ENCODE measurements at places on chromosomes 6 and 20. TPM values are rescaled to one million over a fixed set of nuclear protein-coding genes. Genes with fewer than 3 reads are reported as not detected.
A peak's percentile ranks its signal among the peaks of the same experiment; 100 is the strongest.

Gene PSORS1C1
- 0.10 TPM for polyA plus RNA-seq

Gene HLA-DMA
- 14.7 TPM for polyA plus RNA-seq

Gene MYO6
- polyA plus RNA-seq = 118 TPM

Gene RCAN2
- polyA plus RNA-seq = 22.5 TPM

Gene SLC12A5
- 1.8 TPM for polyA plus RNA-seq

Gene PPIL6
- 21.5 TPM for polyA plus RNA-seq

DNA sequence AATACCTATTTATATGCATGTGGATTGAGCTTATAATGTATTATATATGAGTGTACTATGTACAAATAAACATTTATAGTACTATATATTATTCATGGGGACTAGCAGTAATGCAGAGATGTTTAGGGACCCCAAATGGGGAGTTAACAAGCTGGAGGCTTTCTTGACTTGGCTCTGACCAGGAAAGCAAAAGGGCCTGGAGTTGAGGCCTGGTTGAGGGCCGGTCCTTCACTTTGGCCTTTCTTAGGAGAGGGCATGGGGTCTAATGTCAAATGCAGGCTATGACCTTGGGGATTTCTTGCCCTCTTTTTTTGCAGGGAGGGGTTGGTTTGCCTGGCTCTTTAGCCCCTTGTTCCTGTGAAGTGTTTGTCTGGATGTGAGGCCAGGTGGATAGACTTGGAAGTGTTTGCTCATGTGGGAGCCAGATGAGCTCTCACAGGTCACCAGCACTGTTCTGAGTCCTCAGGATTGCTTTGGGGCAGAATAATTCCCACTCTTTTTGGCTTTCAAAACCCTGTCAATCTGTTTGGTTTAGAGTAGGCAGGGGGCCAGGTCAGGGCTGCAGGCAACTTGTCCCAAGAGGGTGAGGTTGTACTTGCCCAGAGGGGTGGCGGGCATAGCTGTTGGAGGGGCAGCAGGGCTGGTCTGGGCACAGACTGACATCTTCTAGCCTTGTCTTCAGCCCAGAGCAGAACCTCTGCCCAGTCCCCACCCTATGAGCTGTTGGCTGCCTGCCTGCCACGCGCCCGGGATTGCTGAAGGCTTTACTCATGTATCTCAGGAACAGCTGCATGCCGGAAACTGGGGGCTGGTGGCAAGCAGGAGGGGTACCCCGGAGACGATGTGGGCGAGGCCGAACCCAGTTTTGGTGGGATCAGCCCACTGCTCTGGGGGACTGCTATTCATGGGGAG is 14.6 kb downstream of the TJAP1 start:
- no peak for DNase-seq

- DNase-seq = no peak
Observed at GRCh38 chr6:140812636-140813035, 1320.1 kb upstream of the GJE1 start.

- DNase-seq = no peak
Observed at GRCh38 chr6:43835872-43836419, 65.9 kb downstream of the VEGFA start.

- no peak for DNase-seq
Observed at GRCh38 chr6:125546841-125547251, 202.6 kb upstream of the HEY2 start.

DNA sequence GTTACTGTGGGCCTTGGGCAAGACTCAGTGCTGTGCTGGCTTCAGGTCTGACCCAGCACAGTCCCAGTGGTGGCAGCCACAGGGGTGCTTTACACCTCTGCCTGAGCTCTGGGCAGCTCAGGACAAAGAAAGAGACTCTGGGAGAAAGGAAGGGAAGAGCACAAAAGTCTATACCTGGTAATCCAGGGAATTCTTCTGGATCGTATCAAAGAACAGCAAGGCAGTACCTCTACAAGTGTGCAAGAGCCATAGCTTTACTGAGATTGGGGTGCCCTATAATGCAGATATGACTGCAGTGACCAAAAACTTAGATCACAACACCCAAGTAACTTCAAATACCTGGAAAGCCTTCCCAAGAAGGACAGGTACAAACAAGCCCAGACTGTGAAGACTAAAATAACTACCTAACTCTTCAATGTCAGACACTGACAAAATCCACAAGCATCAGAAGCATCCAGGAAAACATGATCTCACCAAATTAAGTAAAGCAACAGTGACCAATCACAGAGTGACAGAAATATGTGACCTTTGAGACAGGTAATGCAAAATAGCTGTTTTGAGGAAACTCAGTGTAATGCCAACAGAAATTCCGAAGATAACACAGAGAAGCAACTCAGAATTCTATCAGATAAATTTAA is 47.9 kb upstream of the LIN28B start:
- DNase-seq = no peak

GRCh38 chr6:130811932-130812331 is 15.3 kb upstream of the SMLR1 start:
- DNase-seq = no peak

DNA sequence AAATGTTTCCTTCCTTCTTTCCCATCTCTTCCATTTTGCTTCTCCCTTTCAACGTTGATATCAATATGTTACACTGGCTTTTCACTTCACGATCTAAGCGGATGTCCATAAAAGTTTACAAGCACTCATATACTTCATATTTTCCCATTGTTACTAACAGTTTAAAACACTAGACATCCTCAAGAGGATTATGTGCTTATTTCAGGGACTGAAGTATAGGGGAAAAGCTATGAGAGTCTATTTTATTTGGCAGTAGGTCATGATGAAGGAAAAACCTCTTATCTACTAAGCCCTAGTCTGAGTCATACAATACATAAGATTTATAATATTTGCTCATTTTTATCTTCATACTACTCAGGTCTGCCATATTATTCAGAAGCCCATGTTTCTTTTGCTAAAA is 20.6 kb upstream of the EPB41L2 start:
- DNase-seq = no peak

- peak; percentile 72 for DNase-seq
Observed at GRCh38 chr20:431012-431904, 23.2 kb downstream of the RBCK1 start.

DNA sequence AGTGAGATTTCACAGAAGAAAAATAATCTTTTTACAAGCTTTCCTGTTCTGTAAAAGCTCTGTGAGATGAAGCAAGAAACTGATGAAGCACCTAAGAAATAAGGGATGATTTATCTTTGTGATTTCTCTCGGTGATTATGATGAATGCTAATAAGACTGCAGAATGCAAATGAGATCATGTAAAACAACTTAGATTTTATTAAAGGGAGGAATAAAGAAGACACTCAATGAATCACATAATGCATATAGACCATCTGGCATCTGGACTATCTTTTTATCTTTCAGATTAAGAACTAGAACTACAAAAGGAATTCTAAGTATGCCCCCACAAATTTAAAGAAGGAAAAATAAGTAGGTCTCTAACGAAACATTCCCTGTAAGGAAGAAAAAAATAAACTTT is 361.5 kb upstream of the OPRM1 start:
- no peak for DNase-seq

DNA sequence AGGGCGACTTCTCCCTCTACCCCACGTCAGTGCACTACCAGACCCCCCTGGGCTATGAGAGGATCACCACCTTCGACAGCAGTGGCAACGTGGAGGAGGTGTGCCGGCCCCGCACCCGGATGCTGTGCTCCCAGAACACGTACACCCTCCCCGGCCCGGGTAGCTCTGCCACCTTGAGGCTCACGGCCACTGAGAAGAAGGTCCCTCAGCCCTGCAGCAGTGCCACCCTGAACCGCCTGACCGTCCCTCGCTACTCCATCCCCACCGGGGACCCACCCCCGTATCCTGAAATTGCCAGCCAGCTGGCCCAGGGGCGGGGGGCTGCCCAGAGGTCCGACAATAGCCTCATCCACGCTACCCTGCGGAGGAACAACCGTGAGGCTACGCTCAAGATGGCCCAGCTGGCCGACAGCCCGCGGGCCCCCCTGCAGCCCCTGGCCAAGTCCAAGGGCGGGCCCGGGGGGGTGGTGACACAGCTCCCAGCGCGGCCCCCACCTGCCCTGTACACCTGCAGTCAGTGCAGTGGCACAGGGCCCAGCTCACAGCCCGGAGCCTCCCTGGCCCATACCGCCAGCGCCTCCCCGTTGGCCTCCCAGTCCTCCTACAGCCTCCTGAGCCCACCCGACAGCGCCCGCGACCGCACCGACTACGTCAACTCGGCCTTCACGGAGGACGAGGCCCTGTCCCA is 57.5 kb upstream of the TMEM181 start:
- no peak for DNase-seq

Data from left kidney (tissue), 8 donors.